Neural crest cell (in vitro differentiated cells): ENCODE measurements at places on chromosomes 16 and 17. TPM values are rescaled to one million over a fixed set of nuclear protein-coding genes. Genes with fewer than 3 reads are reported as not detected.

The IL17C gene
- total RNA-seq, result 0.23 TPM in 1 of 2 replicates, not detected in the other

The CCDC43 gene
- 29.0 and 32.8 TPM in 2 replicates for total RNA-seq

GRCh38 chr17:45927247-45927646 is 32.9 kb downstream of the MAPT start:
- peaks cover 4% of the 10 kb centered on the region for H3K27me3 ChIP-seq
- H3K4me1 ChIP-seq, result peaks cover 11% of the 10 kb centered on the region

DNA sequence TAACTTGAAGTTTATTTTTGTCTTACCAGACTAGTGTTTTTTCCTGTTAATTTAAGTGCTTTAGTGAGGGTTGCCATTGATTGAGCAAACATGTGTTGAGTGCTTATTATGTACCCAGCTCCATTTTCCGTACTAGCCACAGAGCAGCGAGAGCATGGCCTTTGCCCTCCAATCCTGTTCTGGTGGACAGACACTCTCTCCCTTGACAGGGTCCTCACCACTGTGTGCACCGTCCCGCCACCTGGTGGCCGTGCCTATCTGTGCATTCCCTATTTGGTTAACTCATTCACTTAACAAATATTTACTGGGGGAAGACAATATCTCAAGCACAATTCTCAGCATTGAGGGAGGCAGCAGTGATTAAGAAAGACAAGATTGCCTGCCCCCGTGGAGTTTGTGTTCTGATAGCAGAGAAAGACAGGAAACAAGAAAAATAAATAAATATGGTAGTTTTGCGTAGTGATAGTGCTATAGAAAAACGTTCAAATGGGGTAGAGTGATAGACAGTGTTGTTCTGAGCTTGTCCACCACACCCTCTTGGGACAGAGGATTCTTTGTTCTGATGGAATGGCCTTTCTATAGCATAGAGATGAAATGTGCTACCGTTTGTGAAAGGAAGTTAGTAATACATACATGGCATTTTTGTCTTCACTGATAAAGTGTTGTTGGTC is 13.0 kb downstream of the CDH13 start:
- no peaks in the 10 kb centered on the region for H3K27me3 ChIP-seq
- DNase-seq, result peak; percentile 72
- H3K4me1 ChIP-seq, result peaks cover 42% of the 10 kb centered on the region

DNA sequence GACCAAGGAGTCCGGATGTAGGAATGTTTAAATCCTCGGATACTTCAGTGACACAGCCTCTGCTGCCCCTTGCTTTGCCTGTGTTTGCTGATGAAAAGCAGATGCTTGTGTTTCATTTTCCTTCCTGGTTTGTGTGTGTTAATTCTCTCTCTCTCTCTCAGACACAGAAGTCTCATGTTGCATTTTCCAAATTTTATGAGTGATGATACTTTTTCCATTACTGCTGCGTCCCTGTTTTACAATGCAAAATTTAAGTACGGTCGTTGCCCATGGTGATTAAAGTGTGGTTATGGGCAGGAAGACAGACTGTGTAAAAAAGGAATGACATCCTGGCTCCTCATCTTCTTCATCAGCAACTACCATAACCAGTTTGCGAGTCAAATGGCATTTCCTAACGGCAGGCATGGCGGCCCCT is 5.7 kb downstream of the RMI2 start:
- peaks cover 7% of the 10 kb centered on the region for H3K36me3 ChIP-seq
- no peak overlapping the region for H3K27ac ChIP-seq
- peaks cover 35% of the 10 kb centered on the region for H3K4me1 ChIP-seq
- no peak overlapping the region for H3K4me3 ChIP-seq

DNA sequence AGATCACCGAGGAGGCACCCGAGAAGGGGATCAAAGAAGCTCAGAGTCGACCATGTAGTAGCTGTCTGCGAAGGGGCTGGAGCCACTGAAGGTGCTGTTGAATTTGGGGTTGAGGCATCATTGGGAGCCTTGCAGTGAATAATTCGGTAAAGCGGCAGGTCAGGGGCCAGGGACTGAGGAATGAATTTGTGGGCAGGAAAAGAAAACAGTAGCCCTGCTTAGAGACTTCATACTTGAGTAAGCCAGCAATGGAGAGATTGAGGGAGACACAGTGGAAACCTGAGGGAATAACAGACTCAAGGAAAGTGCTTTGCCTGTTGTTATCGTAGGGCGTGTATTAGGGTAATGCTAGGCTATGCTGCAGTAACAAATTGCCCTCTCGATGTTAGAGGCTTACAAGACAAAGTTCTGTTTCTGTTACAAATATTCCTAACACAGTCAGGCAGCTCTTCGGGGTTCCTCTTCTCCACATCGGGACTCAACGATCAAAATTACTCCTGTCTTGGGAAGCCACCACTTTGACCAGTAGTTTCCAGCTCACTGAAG is 13.4 kb upstream of the HERPUD1 start:
- peak overlapping the region; percentile 57 for H3K27ac ChIP-seq
- H3K27me3 ChIP-seq, result peaks cover 15% of the 10 kb centered on the region
- DNase-seq, result no peak
- H3K4me3 ChIP-seq, result no peak overlapping the region
- H3K4me1 ChIP-seq, result peaks cover 4% of the 10 kb centered on the region

The RPL19 gene
- total RNA-seq, result 1,874 and 1,957 TPM in 2 replicates

DNA sequence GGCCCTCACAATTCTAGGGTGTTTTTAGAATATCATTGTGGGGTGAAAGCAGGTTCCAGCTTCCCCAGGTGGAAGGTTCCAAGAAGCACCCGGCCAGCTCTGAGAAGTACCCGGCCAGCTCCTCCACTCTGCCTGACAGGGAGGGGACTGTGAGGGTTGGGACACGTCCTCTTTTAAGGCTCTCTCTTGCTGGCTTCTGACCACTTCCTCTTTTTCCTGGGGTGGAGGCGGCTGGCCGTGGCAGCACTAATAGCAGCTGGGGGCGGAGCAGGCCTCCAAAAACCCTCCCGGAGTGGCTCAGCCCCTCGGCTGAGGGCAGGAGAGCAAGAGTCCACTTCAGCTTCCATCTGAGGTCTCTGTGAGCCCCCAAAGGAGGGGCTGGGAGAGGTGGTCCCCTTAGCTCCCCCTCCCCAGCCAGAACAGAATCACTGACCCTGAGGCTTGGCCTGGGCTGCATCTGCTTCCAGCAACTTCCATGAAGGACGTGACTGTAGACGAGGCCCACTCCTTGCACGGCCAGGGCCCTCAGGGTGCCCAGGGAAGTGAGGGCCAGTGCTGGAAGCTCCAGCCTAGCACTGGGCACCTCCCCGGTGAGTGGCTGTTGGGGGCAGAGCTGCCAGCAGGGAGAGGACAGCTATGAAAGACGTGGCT is 26.7 kb upstream of the PLCG2 start:
- H3K36me3 ChIP-seq, result no peaks in the 10 kb centered on the region
- no peak overlapping the region for H3K4me3 ChIP-seq
- H3K4me1 ChIP-seq, result peaks cover 10% of the 10 kb centered on the region
- H3K27me3 ChIP-seq, result peaks cover 10% of the 10 kb centered on the region
- no peak overlapping the region for H3K27ac ChIP-seq
- DNase-seq, result no peak

- no peak overlapping the region for H3K4me3 ChIP-seq
- no peak for DNase-seq
- peaks cover 5% of the 10 kb centered on the region for H3K4me1 ChIP-seq
- H3K36me3 ChIP-seq, result peaks cover under 1% of the 10 kb centered on the region
- no peaks in the 10 kb centered on the region for H3K27me3 ChIP-seq
- H3K27ac ChIP-seq, result no peak overlapping the region
Observed at GRCh38 chr16:82972331-82972919, 345.7 kb downstream of the CDH13 start.

- H3K27ac ChIP-seq, result no peak overlapping the region
- no peaks in the 10 kb centered on the region for H3K27me3 ChIP-seq
- no peak overlapping the region for H3K4me3 ChIP-seq
- no peaks in the 10 kb centered on the region for H3K4me1 ChIP-seq
- no peak for DNase-seq
- no peaks in the 10 kb centered on the region for H3K36me3 ChIP-seq
Observed at GRCh38 chr16:535446-536405, 8.2 kb downstream of the CAPN15 start.

- peak; percentile 66 for DNase-seq
- no peaks in the 10 kb centered on the region for H3K27me3 ChIP-seq
- peaks cover 9% of the 10 kb centered on the region for H3K36me3 ChIP-seq
- H3K4me1 ChIP-seq, result peaks cover 5% of the 10 kb centered on the region
- H3K27ac ChIP-seq, result no peak overlapping the region
Observed at GRCh38 chr16:28321700-28322411, 29.5 kb downstream of the SBK1 start.

- no peaks in the 10 kb centered on the region for H3K36me3 ChIP-seq
- H3K4me3 ChIP-seq, result no peak overlapping the region
- H3K27me3 ChIP-seq, result peaks cover 4% of the 10 kb centered on the region
- H3K4me1 ChIP-seq, result no peaks in the 10 kb centered on the region
Observed at GRCh38 chr17:8755590-8756255, 2.6 kb downstream of the SPDYE4 start.

The ANKFN1 gene
- 0.11 and 0.21 TPM in 2 replicates for total RNA-seq

GRCh38 chr16:57038166-57038565 is 48.8 kb downstream of the NLRC5 start:
- H3K27me3 ChIP-seq, result peaks cover 12% of the 10 kb centered on the region
- no peak overlapping the region for H3K27ac ChIP-seq
- DNase-seq, result no peak

GRCh38 chr17:60769327-60769726 is 91.7 kb downstream of the BCAS3 start:
- no peaks in the 10 kb centered on the region for H3K27me3 ChIP-seq
- H3K36me3 ChIP-seq, result peaks cover 10% of the 10 kb centered on the region
- peaks cover 6% of the 10 kb centered on the region for H3K4me1 ChIP-seq
- H3K4me3 ChIP-seq, result no peak overlapping the region
- no peak for DNase-seq

GRCh38 chr17:5555254-5555653 is 29.1 kb downstream of the NLRP1 start:
- H3K4me3 ChIP-seq, result no peak overlapping the region
- no peak for DNase-seq
- no peak overlapping the region for H3K27ac ChIP-seq

The GNGT2 gene
- not detected in 2 replicates for total RNA-seq

The KRT25 gene
- total RNA-seq, result not detected in 2 replicates
